ENCODE measurements at places on chromosomes 5 and 9.

DNA sequence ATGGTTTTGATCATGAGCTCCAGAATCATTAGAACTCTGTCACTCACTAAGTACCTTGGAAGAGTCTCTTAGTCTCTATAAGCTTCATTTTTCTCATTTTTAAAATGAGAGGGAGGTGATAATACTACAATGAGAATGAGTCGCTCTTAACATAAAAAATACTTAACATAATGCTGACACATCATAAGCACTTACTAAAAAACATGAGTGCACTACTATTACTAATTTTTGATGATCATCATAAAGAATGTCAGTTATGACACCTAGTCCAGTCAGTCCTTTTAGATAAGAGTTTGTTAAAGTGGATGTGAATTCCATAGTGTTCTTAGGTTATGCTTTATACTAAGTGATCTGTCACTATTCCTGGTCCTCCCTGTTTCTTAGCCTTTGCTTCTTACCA lies 200.4 kb upstream of the SLC24A2 start:
- no peak for DNase-seq

DNA sequence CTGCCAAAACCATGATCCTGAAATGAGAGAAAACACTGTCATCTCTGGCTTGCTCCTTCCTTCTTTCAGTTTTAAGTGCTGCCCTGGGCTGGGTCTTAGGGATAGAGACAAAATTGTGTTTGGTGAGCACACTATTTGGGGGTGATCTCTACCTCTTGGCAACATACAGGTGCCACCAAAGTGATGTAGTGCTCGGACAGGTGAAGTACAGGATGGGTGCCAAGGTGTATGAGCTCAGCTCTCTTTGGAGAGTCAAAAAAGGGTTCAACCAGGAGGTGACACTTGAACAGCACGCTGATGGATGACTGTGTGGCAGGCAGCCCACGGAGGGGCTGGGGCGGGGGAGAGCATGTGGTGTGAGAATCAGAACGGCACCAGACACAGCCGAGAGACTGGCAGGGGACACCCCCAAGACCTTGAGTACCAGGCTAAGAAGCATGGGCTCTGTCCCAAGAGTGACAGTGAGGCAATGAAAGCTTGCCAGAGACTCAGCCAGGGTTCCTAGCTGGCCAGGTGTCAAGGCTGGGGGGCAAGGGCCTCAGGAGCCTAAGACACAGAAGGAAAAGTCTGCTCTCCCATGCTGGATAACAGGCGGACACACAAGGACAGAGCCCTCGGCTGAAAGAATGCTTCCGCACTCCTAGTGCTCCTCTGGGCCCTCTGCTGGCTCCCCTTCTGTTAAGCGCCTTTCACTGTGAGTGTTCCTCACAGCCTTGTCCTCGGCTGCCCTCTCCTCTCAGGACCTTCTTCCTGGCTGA lies 2.5 kb downstream of the NHP2 start:
- DNase-seq, result peak; percentile 73

GRCh38 chr9:111056538-111056937 lies 18.3 kb upstream of the LPAR1 start:
- no peak for DNase-seq

- DNase-seq, result no peak
Measured at GRCh38 chr5:163401271-163401670, 36.1 kb upstream of the CCNG1 start.

- DNase-seq, result no peak
Measured at GRCh38 chr5:56941981-56942380, 9.9 kb downstream of the MIER3 start.

DNA sequence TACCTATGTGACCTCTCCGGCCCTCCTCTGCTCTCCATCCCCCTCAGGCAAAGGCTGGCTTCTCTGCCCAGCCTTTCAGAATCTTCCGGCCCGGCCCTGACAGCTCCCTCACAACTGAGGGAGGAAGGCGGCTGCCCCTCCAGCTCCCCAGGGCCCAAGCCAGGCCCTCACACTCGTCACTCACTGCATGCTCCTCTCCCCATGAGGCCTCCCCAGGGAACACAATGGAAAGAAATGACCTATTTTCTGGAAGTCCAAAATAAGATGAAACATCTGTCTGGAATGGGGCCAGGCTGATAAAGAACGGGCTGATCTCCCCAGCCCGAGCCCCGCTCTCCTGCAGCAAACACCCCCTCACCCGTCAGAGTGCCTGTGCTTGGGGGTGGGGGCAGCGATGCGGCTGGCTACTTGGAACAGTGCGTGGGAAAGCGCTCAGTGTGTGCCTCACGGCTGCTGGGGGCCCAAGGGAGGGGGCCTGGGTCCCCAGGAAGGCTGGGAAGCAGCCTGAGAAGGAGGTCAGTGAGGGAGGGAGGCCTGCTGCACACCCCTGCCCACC lies 11.3 kb downstream of the PDGFRB start:
- DNase-seq, result peak; percentile 86

DNA sequence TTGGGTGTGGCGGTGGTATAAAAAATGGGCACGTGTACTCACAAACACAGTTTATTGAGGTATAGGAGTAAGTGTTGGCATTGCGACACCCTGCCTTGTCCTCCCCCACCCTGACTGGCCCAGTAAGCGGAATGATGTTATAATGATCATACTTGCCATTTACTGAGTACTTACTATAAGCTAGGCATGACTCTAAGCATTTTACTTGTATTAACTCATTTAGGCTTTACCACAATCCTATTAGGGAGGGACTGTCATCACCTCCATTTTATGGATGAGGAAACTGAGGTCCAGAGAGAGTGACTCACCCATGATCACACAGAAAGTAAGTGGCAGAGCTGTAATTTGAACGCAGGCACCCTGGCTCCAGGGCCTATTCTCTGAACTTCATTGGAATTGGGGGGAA lies 2.3 kb downstream of the SMIM3 start:
- DNase-seq, result no peak

DNA sequence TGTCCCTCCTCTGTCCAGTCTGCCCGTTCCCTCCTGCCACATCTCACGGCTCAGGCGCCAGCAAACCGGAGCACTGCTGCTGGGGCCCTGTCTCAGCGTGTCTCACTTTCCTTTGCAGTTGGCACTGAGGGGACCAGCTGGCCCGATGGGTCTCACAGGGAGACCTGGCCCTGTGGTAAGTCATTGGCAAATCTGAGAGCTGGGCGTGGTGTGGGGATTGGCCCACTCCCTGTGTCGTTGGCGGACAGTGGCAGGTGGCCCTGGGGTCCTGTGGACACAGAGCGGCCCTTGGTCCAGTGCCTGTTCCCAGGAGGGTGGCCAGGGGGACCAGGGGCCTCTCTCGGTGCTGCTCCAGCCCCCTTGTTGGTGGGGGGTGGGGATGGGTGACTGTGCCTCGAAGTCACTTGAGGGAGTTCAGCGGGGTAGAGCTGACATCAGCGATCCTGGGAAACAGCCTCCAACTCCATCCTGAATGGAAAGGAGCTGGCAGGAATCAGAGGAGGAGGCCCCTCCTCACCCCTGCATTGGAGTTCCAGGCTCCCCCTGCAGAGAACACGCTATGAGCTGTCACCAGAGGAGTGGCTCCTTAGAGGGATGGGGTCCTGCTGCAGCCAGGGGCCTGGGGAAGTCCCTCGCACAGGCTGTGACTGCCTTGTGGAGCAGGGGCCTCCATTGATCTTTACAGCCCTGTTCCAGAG lies 111.0 kb downstream of the COL5A1 start:
- no peak for DNase-seq

GRCh38 chr5:150298701-150299451 lies 3.8 kb downstream of the ARSI start:
- DNase-seq, result peak; percentile 71

- DNase-seq, result no peak
Measured at GRCh38 chr9:1604942-1605560, 410.1 kb upstream of the SMARCA2 start.

DNA sequence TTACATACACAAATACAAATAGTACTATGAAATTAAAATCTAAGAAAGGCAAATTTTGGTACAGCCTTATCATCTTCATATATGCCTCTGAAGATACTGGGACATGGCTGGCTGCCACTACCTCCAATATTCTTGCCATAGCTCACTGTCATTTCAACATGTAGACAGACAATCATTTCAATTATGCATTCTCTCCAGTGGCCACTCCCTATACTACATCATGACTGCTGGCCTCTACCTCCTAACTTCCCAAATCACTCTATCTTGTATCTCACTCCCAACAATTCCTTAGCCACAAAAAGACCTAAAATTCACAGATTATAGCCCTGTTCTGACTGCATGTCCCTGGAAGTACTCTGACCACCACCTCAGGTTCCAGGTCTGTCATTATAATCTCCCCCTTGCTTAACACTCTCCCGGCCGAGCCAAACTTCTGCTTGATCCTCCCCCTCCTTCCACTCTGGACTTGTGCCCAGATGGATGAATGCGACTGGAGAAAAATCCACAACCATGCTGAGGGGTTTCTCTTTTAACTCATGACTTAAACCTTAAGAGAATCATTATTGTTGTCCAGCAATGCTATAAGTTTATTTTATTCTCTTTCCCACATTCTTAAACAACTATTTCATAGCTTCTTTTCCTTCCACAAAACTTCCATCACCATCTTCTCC lies 225.3 kb upstream of the TLE4 start:
- no peak for DNase-seq

DNA sequence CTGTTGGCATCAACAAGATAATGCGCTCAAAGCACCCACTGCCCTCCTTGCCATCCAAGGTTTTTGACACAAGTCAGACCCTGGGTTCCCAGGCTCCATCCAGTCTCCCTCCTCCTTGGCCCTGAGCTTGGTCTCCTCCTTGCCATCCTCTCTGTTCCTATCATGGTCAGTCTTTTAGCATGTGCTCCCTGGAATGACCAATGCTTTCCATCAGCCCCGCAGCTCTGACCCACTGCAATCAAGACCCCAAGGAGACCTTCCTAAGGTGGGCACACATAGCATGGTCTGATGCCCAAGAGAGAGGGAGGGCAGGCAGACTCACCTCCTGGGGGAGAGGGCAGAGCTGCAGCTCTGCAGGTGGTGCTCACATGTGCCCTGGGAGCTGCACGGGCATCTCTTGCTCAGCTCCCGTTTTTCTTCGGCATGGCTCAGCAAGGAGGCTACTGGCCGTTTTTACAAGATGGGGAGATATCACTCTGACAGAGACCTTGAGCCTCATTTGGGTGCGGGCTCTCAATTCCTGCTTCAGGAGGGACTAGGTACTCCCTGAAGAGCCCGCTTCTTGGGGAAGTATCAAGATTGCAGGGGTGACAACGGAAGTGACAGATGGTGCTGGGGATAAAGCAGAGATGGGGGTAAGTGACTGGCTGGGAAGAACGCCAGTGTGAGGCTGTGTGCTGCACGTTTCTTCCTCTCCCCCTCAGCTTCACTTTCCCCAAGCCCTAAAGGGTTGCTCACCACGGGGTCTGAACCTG lies 3.3 kb downstream of the SEPTIN8 start:
- DNase-seq, result no peak

- DNase-seq, result no peak
Measured at GRCh38 chr5:128513806-128514205, 24.2 kb downstream of the FBN2 start.

- DNase-seq, result no peak
Measured at GRCh38 chr5:88226881-88227450, 41.7 kb downstream of the TMEM161B start.

- DNase-seq, result peak; percentile 76
Measured at GRCh38 chr5:151298063-151298855, 5.3 kb downstream of the SLC36A3 start.

DNA sequence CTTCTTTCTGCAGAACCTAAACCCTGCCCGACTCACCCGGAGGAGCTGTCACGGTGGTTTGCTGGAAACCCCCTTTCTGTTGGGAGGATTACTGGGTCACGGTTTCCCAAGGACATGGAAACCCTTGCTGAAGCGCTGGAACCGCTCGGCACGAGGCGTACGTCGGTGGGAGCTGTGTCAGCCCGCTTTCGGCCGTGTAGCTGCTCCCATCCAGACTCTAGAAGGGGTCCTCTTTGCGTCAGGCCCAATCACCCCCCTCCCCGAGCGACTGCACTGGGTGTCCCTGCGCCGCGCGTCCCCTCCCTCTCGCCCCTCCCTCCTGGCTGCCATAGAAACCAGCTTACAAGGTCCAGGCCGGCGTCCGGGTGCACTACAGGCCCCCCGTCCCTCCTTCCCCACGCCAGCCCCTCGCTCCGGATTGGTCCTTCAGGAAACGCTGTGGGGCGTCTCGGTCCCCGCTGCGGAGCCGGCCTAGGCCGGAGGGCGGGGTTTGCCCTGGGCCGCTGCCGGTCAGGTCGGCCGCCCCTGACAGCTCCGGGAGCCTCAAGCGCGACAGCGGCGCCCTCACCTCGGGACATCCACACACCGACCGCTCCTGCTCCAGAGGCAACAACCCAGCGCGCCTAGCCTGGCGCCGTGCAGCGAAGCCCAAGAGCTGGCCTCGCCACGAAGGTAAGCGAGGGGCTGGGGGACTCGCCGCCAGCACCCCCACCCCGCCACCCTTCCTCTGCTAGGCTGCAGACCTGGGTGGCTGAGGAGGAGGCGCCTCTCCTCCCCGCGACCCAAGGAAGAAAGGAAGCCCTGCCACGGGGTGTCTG lies at the start of gene NIM1K:
TSS of gene NIM1K (plus strand) at position 486 of the 818 bp plus-strand sequence. CDS start 53,551 bp downstream, outside the sequence.
- DNase-seq, result peak; percentile 86

GRCh38 chr9:38287420-38287985 lies 105.0 kb upstream of the ALDH1B1 start:
- DNase-seq, result peak; percentile 66

GRCh38 chr5:57598097-57598496 lies 115.5 kb upstream of the ACTBL2 start:
- DNase-seq, result no peak

GRCh38 chr5:136560126-136560525 lies 194.8 kb upstream of the TRPC7 start:
- no peak for DNase-seq

GRCh38 chr5:171710451-171711024 lies 75.1 kb upstream of the SMIM23 start:
- DNase-seq, result peak; percentile 44

GRCh38 chr5:1196562-1196961 lies 4.8 kb upstream of the SLC6A19 start:
- DNase-seq, result no peak

- no peak for DNase-seq
Measured at GRCh38 chr9:11045589-11045988, 432.8 kb upstream of the PTPRD start.

GRCh38 chr9:113587471-113588031 lies 124.0 kb downstream of the RGS3 start:
- DNase-seq, result peak; percentile 86

- DNase-seq, result no peak
Measured at GRCh38 chr5:157842787-157843186, 16.2 kb downstream of the CLINT1 start.

- DNase-seq, result no peak
Measured at GRCh38 chr5:170480260-170480659, 23.6 kb upstream of the KCNIP1 start.

GRCh38 chr9:20351715-20352114 lies 270.6 kb downstream of the MLLT3 start:
- DNase-seq, result no peak

- no peak for DNase-seq
Measured at GRCh38 chr5:139276426-139276825, 17.1 kb upstream of the MATR3 start.

DNA sequence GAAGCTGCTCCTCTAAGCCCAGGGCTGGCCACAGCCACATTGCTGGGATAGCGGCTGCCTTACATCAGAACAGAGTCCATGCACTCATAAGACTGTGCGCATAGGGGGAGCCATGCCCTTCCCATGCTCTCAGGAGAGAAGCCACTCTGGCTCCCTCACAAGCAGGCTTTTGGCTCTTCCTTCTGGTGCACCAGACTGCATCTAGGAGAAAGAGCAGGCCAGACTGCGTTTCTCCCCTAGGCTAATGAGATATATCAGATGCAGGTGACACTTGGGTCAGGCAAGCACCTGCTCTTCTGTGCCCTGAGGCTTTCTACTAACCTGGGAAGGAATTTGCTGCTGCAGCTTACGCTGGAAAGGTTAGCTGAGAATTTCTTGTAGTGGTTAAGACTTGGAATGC lies 43.2 kb upstream of the BRINP1 start:
- DNase-seq, result peak; percentile 96

Measured in islet precursor cell (in vitro differentiated cells).